Type B pancreatic cell (in vitro differentiated cells): ENCODE measurements at places on chromosomes 2 and 18. TPM values are rescaled to one million over a fixed set of nuclear protein-coding genes. Genes with fewer than 3 reads are reported as not detected.

The TEX261 gene
- total RNA-seq = 46.1 and 50.0 TPM in 2 replicates

DNA sequence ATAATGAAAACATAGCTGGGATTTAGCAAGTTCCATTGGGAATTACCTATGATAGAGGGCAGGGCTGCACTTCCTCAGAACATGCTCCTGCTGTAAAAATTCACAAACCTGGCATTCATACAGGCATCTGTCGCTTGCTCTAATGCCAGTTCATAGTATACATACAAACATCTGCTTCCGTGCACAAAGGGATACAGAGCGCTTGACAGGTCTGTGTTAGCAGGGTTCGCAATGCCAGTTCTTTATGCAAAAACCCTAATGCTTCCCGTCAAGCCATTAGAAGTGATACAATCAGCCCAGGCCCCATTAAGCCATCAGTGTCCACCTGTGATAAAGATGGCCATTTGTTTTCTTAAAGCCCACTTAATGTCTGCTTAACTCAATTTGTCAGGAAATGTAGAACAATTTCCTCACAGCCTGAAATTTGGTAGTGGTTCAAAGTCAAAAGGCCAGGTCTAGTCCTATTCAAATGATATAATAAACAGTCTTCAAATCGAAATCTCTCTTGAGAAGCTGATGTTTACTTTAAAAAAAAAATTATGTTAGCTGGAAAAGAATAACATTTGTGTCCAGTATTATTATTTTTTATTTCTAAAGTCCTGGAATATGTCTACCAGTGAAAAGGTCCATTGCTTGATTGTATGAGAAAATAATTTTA is 556.3 kb downstream of the ARHGAP15 start:
- no peaks in the 10 kb centered on the region for H3K36me3 ChIP-seq
- H3K27ac ChIP-seq = no peak overlapping the region
- DNase-seq = no peak
- H3K4me1 ChIP-seq = peaks cover 29% of the 10 kb centered on the region

DNA sequence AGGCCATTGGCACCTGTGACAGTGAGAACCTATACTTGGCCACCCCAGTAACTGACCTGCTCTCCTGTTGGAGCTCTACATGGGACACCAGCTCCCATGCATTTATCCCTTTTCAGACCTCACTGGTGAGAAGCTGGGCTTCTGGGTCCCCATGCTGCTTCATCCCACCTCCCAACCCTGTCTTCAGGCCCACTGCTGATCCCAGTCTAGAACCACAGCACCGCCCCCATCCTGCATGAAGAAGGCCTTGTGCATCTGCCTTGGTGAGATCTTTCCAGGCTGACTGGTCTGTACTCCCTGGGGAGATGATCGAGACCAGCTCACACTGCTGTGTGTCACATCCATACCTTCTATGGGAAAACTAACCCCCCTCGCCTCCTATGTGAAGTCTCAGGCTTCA is 22.7 kb downstream of the TTC32 start:
- no peak overlapping the region for H3K4me3 ChIP-seq
- H3K4me1 ChIP-seq = no peaks in the 10 kb centered on the region
- H3K27me3 ChIP-seq = peaks cover 6% of the 10 kb centered on the region
- H3K36me3 ChIP-seq = peaks cover 5% of the 10 kb centered on the region

- peaks cover 35% of the 10 kb centered on the region for H3K4me1 ChIP-seq
- no peak for DNase-seq
- no peaks in the 10 kb centered on the region for H3K27me3 ChIP-seq
Observed at GRCh38 chr2:201070948-201071478, 458 bp downstream of the HYCC2 start.

DNA sequence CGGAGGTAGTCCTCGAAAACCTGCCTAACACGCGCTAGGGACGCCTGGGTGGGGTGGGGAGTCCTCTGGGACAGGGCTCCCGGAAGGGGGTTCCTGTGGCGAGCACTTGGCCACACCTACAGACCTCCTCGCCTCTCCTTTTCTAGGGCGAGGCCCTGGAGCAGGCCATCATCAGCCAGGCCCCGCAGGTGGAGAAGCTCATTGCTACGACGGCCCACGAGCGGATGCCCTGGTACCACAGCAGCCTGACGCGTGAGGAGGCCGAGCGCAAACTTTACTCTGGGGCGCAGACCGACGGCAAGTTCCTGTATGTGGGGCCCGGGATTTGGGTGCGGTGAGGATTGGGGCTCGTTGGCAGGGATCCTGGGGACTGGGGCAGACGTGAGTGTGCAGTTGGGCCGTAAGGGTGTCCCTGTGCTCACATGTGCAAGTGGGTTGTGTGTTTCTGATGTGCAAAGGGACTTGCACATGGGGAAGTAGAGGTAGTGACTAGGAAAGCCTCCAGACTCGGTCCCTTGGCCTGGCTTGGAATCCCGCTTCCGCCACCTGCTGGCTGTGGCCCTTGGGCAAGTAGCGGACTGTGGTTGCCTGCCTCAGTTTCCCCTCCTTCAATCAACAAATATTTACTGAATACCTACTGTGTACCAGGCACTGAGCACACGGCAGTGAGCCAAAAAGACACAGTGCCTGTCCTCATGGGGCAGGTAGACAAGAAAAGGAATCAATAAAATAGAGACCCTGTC is 11.7 kb downstream of the ZAP70 start:
- H3K4me3 ChIP-seq = no peak overlapping the region
- H3K36me3 ChIP-seq = no peaks in the 10 kb centered on the region
- no peak for DNase-seq
- no peaks in the 10 kb centered on the region for H3K27me3 ChIP-seq
- peaks cover 21% of the 10 kb centered on the region for H3K4me1 ChIP-seq

The NR4A2 gene
- total RNA-seq = 4.4 and 11.0 TPM in 2 replicates

The ZC3H8 gene
- total RNA-seq = 12.6 and 20.7 TPM in 2 replicates
